CD4-positive, alpha-beta T cell treated with Interleukin-17A for 1 hour (primary cell): ENCODE measurements at places on chromosomes 2 and 18.

DNA sequence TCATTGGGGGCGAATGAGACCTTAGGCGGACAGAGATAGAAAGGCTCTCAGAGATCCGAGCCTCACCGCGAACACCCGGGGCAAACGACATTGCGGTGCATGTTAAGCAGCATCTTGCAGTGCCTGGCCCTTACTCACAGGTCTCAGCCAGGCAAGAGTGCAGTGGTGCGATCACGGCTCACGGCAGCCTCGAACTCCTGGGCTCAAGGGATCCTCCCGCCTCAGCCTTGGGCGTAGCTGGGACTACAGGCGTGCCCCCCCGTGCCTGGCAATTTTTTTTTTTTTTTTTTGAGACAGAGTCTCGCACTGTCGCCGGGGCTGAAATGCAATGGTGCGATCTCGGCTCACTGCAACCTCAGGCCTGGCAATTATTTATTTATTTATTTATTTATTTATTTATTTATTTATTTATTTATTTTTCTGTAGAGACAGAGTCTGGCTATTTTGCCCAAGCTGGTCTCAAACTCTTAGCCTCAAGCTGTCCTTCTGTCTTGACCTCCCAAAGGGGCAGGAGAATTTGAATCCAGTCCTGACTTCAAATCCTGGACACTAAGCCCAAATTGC lies 1.3 kb downstream of the LAMA3 start:
- DNase-seq, result no peak

DNA sequence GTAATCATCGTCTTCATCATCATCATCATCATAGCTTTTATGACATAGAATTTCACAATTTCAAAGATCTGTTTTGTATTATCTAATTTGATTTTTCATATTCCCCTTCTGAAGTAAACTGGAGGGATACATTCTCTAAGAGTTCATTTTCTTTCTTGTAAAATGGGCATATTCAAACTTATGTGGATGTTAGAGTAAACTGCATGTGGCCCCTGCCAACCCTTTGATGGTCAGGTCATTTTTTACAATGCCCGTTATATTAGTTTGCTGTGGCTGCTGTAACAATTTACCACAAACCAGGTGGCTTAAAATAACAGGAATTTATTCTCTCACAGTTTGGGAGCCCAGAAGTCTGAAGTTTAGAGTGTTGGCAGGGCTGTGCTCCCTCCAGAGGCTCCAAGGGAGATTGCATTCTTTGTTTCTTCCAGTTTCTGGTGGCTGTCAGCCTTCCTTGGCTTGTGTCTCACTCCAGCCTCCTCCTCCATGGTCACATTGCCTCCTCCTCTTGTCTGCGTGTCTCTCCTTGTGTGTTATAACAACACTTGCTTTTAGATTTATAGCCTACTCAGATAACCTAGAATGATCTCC lies 127.5 kb upstream of the MMADHC start:
- no peak for DNase-seq

DNA sequence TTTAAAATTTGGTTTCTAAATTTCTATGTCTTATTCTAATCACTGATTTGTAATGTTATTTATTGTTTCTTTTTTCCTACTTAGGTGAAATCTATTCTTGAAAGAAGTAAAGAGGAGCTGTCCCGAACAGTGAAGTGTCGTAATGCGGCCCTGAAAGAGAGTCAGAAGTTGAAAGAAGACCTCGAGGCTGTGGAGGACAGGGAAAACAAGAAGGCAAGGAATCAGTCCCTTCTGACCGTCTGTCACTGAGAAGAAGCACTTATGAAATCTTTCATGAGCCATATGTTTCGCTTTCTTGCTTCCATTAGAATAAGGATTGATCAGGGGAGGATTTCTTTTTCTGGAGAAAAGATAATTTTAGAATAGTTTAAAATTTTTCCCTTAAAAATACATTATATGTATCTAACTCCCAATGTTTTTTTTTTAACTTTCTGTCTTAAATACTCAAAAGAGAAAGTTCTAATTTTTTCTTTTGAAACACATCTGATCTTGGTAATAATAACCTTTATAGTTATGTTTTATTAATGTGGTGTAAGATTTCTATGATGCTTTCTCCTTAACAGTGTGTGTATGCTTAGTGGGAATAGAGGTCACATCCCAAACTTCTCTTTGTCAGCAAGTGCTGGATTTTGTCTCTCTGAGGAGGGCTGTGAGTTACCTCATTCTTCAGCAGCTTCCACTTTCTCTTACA lies 79.0 kb downstream of the CCDC150 start:
- DNase-seq, result no peak

- no peak for DNase-seq
These were observed 75.9 kb downstream of the ITGB1BP1 start for GRCh38 chr2:9347411-9347881.

GRCh38 chr2:45941531-45942236 lies 290.2 kb downstream of the PRKCE start:
- DNase-seq, result no peak

DNA sequence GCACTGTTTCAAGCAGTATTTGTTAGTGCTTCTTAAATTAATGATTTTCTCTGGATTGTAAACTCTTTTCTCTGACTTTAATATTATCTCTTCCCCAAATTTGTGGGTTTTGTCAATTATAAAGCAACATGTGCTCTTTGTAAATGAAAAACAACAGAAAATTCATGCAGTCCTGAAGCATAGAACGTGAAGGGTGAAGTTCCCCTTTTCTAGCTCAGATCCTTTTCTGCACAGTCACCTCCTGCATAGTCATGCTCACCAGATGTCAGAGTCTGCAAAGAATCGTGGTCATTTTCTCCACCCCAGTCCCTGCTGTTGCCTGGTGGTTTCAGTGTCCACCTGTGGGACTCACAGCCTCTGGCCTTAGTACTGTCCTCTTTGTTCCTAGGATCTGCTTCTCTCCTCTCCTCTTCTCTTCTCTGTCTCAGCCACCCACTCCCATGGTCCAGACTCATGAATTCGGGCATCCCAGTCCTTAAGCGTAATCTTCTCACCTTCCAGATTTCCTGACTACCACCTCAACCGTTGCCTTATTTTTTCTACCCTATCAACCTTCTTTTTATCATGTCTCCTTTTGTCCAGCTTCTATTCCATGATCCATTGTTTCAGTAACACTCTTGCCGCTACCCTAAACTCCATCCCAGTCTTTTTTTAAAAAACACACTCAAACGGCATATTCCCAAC lies 229.1 kb downstream of the RTP5 start:
- DNase-seq, result no peak
